ENCODE measurements at places on chromosomes 5 and 9.

DNA sequence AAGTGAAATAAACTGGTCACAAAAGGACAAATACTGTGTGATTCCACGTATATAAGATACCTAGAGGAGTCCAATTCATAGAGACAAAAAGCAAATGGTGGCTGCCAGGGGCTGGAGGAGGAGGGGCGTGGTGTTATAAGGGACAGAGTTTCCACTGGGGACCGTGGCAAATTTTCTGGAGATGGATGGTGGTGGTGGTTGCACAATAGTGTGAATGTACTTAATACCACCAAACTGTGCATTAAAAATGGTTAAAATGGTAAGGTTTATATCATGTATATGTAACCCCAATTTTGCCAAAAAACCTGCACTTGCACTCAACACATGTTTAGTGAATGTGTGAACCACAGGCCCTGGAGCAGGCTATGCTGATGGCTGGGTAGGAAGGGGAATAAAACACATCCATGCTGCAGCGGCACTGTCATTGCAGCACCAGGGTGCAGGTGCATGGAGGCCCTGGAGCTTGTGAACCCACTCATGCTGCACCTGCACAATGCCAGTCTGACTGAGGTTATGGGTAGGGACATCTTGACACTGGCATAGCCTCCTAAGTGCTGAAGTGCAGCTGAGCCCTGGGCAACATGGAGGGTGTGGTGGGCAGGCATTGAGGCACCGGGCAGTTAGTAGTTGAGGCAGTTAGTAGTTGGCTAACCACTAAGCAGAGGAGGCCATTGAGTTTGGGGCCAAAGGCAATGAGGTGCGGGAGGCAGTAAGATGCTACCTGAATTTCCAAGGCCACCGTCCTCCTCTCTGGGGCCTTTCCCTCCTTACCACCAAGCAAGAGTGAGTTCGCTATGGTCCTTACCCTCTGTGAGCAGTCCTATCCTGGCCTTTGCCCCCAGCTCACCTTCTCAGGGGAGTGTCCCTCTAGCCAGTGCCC lies 3.5 kb upstream of the PHF2 start:
- DNase-seq, result no peak

DNA sequence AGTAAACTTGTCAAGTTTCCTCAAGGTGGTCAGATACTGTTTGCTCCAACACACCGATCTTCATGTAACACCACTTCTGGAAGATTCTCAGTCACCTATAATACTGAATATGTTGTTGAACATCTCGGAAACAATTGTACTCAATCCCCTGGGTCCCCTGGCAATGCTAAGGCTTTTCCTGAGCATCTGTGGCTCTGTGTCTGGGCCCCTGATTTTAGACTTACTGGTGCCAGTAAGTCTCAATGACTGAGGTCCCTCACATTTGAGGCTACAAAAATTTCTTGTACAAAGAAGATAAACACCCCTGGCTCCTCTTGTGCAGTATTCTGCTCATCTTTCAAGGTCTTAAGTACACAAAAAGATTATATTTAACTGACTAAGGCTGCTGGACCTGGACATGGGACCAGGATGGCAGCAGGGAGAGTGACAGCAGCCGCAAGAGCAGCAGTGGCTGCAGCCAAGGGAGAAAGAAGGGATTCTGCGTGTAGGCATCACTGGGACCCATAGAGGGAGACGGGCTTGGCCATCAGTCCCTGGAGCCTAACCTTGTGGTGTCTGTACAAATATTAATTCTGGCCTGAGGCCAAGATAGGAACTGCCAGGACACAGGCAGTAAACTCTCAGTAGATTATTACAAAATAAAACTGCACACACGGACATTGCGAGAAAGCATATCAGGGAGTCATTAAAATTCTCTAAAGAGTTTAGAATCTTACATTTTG lies 49.0 kb upstream of the TNPO1 start:
- DNase-seq, result no peak

DNA sequence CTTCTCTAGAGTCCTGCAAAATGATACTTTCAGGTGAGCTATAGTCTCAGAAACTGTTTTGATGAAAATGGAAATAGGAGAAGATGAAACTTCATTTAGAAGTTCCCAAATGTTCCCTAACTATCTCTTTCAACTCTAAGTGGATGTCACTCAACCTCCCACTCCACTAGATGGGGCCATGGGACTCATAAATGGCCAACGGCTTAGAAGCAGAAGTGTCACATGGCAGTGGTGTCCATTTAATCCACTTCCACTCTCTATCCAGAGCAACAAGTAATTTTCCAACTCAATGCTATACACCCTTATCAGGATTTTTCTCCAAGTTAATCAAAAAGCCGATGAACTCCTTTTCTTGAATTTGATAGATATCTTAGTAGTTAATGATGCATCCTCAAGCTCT lies 295.7 kb downstream of the EDIL3 start:
- no peak for DNase-seq

- peak; percentile 54 for DNase-seq
Observed at GRCh38 chr5:80711938-80712337, 57.2 kb upstream of the DHFR start.

DNA sequence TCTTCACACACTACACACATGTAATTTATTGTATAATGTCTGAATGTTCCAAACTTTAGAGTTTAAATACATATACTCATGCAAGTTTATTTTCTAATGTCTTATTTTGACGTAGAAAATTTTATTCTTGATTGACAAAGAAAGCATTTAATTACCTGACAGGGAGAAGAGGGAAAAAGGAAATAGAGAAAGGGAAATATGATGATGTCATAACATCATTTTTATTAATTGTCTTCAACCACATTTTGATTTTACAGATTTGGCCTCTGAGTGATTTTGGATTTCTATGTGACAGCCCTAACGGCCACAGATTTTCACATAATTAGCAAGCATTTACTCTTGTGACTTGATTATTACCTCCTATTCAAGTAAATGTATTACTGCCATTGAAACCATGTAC lies 106.1 kb upstream of the FSTL4 start:
- DNase-seq, result no peak

DNA sequence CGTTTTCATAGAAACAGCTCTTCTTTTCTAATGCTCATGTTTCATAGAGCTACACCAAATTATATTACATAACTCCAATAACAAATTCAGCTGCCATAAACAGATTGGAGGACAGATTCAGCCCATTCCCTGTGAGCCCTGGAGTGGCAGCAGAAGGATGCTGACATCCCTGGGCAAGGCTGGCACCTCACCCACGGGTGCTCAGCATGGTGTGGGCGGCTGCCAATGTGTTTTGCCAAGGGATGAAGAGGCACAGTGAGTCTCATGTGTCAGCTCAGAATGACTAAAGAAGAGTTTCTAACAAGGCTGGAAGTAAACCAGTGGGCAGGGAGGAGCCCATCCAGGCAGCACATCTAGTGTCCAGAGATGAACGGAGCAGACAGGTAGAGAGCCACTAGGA lies 127.1 kb upstream of the ICE1 start:
- DNase-seq, result no peak

DNA sequence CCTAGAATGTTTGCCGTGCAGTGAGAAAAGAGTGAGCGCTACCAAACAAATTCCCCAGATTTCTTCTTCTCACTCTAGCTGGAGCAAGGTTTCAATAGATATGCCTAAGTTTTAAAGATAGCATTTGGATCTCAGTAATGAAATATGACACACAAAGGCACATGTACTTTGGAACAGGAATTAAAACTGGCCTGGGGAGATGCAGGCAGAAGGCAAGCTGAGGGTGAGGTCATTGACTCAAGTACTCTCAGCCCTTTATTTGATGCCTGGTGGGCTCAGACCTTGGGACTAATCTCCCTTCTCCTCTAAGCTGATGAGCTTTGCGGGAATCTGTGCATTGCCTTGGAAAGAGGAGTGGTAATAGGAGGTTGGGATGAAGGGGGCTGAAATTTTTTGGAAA lies 323.3 kb upstream of the SLC30A5 start:
- DNase-seq, result no peak

DNA sequence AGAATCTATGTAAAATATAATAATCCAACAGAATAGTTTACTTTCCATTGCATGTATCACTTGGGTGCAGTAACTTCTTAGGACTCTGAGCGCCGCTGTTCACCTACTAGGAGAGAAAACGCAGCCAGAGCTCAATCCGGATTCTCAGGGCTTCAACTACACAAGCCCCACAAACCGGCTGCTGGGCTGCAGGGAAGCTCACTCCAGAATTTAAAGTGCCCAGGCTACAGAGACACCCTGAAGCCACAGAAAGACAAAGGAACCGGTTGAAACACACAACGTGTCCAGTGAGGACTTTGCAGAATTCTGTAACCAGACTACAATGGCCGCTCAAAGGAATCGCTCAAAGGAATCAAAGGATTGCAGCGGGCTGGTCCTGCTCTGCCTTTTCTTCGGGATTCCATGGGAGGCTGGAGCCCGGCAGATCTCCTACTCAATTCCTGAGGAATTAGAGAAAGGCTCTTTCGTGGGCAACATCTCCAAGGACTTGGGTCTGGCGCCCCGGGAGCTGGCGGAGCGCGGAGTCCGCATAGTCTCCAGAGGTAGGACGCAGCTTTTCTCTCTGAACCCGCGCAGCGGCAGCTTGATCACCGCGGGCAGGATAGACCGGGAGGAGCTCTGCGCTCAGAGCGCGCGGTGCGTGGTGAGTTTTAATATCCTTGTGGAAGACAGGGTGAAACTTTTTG lies at the start of gene PCDHGA10:
PCDHGA10 (plus strand) TSS at position 134 of the 686 bp plus-strand sequence; CDS start at position 323, 189 bp downstream.
- peak; percentile 33 for DNase-seq

DNA sequence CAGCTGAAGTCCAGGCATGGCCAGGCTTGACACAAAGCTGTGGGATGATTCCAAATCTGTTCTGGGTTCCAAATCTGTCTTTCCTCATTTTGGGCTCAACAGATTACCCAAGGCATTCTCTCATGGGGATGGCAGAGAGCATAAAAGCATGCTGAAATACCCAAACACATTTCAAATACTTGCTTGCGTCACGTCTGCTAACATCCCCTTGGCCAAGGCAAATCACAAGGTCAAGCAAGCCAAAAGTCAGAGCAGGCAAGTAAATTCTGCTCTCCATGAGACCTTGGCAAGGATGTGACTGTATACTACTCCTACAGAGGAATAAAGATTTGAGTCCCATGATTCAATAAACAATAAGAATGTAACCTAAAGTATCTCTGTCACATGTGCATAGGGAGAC lies 306.7 kb downstream of the EPB41L4A start:
- no peak for DNase-seq

DNA sequence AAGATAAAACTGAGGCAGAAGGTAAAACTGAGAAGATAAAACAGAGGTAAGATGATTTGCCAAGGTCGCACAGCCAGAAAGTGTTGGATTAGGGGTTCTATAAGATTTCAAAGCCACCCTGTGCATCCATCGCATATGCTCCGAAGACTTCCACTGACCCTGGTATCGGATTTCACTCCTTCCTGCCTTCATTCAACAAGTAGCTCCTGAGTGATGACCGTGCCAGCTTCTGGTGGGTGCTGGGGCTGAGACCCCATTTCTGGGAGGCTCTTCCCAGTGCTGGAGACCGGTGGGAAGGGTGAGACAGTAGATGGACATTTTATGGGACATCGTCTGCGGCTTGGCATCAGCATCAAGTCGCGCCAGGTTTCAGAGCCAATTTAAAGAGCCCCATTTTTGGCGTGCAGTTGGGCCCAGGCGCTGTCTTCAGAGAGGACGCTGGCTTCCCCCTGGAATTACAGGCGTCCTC lies 53.7 kb upstream of the DAB2IP start:
- DNase-seq, result no peak

- no peak for DNase-seq
Observed at GRCh38 chr9:8183618-8184017, 384.0 kb upstream of the DMAC1 start.

DNA sequence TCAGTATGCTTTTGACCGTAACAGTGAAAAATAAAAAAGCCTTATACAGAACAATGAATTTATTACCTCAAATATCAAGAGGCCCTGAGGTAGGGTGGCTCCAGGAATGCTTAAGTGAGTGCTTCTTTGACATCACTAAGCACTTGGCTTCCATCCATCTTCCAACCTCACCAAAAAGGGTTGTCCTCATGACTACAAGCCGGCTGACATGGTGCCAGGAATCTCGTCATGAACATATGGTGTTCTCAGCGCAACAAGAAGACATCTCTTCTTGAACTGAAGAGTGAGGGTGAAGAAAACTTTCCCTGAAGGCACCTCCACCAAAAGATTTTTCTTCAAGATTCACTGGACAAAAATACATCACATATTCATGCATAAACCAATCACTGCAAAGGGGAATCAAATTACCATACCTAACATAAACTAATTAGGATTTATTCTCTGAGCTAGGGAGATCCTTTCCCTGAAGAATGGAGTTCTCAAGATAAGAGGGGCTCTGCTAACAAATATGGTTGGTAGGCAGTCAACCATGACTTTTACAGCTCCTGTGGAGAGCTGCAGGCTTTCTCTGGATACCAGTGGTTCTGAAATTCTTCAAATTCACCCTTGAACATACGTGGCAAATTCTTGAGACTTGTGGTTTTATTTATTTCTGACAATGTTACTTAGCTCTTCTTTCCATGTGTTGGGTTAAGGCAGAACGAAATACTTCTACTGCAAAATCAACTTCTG lies 49.5 kb downstream of the AGXT2 start:
- DNase-seq, result peak; percentile 15

GRCh38 chr5:82336226-82336958 lies 58.2 kb upstream of the RPS23 start:
- DNase-seq, result no peak

DNA sequence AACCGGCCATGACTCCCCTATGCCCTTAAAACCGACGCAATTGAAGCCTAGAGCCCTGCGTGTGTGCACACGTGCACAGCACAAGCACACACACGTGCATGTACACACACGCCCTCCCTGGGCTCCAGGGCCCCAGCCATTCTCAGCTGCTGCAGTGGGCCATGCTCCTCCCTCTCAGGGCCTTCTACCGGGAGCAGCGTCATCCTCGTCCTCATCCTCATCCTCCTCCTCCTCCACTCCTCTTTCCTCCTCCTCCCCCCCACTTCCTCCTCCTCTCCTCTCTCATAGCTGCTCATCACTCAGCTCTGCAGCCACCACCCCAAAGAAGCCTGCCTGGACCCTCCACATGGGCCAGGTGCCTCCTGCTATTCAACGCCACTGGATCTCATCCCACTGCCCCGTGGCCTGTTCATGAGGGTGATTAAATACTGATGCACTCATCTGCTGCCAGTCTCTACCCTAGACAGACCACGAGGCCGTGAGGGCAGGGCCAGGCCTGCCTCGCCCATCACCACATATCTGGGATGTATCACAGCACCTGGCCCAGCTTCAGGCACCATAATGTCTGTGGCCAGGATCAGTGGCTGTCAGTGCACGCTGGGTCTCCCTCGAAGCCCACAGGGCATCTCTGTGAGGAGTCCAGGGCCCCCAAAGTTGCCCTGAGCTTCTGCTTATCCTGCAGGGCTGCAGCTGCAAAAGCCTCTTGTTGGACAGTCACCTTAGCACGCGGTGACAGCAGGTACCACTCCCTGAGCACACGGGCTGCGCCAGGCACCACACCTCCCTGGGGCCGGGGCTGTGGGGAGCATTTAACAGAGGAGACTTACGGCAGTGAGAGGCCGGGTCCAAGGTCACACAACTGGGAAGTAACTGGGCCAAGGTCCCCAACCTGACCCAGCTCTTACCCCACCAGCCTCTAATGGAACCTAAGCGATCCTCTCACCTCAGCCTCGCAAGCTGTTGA lies 9.8 kb downstream of the FAM78A start:
- DNase-seq, result no peak

GRCh38 chr5:172839669-172840431 lies 5.8 kb downstream of the ERGIC1 start:
- no peak for DNase-seq

- DNase-seq, result no peak
Observed at GRCh38 chr5:122756264-122756911, 18.5 kb upstream of the SNX2 start.

All from NCI-H1694 (cell line).